Neural crest cell (in vitro differentiated cells): ENCODE measurements at places on chromosomes 5 and 9.

- no peak for DNase-seq
These were observed 30.1 kb upstream of the LRRC14B start for GRCh38 chr5:160921-161802.

GRCh38 chr5:170737591-170737990 lies 45.9 kb upstream of the GABRP start:
- DNase-seq, result no peak

- no peak for DNase-seq
These were observed 2.2 kb downstream of the TMEM141 start for GRCh38 chr9:136793086-136793946.

GRCh38 chr9:102985162-102985895 lies 9.8 kb upstream of the CYLC2 start:
- DNase-seq, result no peak

DNA sequence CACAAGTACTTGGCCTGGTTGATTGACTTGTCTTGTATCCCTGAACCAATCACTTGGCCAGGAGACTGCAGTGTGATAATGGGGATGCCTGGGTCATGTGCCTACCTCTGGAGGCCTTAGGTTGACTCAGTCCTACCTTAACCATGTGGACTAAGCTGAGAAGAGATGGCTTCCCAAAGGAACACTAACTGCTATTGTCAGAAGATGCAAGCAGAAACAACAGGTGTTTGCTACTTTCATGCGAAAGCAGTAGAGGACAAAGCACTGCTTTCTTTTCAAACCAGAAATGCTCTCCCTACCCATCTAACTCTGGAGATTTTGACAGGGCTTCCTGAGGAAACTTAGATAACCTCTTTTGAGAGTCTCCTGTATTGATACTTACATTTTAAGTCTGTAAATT lies 22.9 kb downstream of the CDK7 start:
- no peak for DNase-seq

DNA sequence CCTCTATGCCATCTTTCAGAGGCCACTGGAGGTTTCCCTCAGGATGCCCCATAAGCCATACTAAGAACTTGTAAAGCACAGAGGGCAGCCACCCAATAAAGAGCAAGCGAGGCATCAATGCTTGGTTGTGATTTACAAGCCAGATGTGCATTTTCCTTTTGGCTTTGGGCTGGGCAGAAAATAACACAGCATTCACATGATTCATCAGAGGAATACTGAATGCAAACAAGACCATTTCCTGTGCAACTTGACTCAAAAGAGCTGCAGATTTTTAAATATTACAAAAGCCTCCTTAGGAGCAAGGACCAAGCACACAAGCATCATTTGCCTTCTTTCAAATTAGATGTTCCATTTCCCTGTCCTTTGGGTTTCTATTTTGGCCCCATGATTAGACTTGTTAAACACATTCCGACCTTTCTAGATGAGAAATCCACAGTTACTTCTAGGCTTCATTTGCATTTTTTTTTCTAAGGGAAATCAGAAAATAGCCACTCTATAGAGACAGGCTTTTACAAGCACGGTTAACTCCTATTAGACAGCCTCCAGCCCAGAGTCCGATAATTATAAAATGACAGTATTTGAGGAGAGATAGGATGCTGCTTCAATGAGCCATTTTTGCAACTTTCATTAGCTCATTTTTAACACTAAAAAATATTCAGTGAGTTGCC lies 207.8 kb downstream of the SEMA5A start:
- DNase-seq, result no peak

- DNase-seq, result no peak
These were observed 1035.2 kb upstream of the ARRDC3 start for GRCh38 chr5:92418341-92418740.

DNA sequence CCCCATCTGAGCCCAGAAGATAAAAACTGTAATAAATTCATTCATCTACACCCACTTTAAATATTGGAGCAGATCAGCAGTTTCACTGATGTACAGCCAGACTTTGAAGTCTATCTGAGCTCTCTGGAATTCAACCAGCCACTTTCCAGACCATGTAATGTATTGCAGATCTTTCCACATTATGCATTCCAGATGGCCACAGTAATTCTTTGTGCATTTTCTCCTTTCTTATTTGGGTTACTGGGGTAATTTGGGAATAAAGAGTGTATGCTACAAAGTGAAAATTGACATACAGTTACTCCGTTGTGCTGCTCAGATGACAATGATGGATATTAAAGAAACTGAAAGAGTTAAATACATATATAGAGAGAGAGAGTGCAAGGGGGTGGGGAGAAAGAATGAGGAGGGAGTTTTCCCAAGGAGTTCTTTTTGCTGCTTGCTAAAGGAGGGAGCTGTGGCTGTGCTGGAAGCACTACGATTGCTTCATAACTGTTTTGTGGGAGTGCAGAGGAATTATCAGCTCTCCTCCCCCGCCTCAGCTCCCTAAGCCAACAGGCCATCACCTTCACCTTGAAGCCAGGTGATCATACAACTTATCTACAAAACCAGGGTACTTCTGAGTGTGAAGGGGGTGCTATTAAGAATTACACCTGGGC lies 152.8 kb downstream of the GAS1 start:
- DNase-seq, result no peak

GRCh38 chr9:105881654-105882349 lies 187.5 kb downstream of the TMEM38B start:
- peak; percentile 72 for DNase-seq

- no peak for DNase-seq
These were observed at the start of gene CDKN2A for GRCh38 chr9:21993893-21994555. CDKN2A (minus strand) TSS chr9:21994392.

- peak; percentile 65 for DNase-seq
These were observed 59.0 kb downstream of the MAT2B start for GRCh38 chr5:163564321-163564938.

- DNase-seq, result no peak
These were observed 4.4 kb upstream of the SLC25A51 start for GRCh38 chr9:37908283-37908682.

GRCh38 chr9:95574866-95575553 lies 58.2 kb upstream of the PTCH1 start:
- DNase-seq, result no peak
